ENCODE measurements at places on chromosomes 6 and 20.

GRCh38 chr6:141326426-141326825, 806.3 kb upstream of the GJE1 start:
- DNase-seq, result no peak

DNA sequence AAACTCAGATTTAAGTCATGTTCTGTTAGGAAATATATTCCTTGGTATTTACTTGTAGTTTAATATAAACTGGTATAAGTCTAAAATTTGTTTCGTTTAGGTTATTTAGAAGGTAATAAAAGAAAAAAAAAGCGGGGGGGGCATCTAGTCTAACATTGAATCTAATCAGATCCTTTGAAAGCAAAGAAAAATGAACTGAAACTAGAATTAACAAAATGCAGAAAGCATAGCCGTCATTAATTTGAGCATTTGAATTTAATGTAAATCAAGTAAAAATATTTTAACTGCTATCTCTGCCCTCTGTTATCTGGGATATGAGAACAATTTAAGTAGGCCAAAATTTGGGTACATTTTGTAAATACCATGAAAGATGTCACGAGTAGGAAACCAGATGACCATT, 54.1 kb downstream of the SNX9 start:
- DNase-seq, result no peak

DNA sequence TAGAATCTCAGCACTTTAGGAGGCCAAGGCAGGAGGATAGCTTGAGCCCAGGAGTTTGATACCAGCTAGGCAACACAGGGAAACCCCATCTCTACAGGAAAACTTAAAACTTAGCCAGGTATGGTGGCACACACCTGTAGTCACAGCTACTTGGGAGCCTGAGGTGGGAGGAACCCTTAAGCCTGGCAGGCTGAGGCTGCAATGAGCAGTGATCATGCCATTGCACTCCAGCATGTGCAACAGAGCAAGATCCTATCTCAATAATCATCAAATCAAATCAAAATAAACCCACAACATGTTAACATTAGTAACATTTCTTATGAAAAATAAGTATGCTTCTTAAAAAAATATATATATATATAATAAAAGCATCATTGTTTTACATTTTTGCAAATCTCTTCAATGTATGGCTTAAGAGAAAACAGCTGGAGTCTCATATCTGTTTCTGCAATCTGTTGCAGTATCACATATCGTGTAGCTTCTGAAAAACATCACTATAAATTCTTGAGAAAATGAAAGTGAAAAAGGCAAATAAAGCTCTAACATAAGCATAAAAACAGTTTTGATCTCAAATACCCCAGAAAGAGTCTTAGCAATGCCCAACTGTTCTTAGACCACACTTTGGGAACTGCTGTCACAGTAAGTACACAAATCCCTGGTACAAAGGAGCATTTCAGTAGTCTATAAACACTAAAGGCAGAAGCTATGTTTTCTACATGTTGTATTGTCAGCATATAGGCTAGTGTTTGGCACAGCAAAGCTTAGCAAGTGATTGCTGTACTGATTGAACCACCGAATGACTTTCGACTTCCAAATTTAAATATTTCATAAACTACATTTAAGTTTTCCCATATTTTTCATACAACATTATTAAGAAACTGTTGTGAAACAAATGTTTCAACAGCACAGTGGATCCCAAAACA, 8.0 kb downstream of the MMUT start:
- DNase-seq, result no peak

- DNase-seq, result no peak
Measured at GRCh38 chr6:113171882-113172281, 685.3 kb upstream of the MARCKS start.

GRCh38 chr6:66993272-66993671, 1286.2 kb upstream of the EYS start:
- DNase-seq, result no peak

GRCh38 chr6:88866856-88867255, 96.6 kb downstream of the RNGTT start:
- no peak for DNase-seq

DNA sequence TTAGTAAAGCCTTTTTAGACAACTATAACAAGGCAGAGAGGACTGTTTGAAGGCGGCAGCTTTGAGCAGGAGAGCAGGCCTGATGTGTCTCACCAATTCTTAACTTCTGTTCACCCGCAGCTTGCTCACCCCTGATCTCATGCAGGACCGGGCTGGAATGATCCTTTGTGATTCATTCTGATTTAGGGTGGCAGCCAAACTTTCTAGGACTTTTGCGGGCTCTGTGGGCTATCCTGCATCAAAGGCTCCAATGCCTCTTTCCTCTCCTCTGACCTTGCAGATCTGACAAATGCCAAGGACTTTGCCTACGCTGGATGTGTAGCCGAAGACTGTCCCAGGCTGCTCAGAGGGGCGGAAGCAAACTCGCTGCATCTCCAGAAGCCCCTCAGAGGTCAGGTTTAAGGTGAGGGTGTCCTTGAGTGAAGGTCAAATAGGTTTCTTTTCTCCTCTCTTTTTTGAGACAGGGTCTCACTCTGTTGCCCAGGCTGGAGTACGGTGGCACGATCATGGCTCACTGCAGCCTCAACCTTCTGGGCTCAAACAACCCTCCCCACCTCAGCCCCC, 72.3 kb downstream of the VEGFA start:
- no peak for DNase-seq

GRCh38 chr20:12316794-12317193, 399.1 kb downstream of the BTBD3 start:
- DNase-seq, result no peak

- DNase-seq, result no peak
Measured at GRCh38 chr6:166450167-166450873, 67.6 kb upstream of the MPC1 start.

DNA sequence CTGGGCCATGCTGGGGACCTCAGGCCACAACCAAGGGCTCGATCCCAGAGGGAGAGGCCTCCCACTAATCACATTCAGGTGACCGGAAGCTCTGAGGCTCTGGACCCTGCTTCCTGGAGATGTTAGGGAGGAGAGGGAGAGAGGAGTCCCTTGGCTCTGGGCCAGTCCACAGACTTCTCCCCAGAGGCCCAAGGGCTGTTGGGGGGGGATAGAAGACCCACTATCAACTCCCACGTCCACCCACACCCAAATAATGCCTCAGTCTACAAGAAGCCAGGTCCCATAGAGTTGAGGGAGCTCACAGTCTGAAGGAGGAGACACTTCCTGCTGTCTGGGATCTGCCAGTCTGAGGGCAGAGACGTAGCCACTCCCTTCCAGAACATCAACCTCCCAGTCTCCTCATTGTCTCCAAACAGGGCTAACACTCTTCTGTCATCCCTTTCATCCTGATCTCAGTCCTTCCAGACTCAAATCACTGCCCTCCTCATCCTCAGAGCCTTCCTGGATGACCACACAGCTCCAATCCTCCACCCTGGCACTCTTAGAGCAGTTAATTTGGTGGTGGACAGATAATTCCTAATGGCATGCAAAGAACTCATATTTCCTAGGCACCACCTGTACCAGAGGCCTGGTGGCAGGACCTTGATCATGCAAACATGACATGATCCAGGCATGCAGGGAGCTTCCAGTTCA, 69.9 kb downstream of the MRPL14 start:
- no peak for DNase-seq

DNA sequence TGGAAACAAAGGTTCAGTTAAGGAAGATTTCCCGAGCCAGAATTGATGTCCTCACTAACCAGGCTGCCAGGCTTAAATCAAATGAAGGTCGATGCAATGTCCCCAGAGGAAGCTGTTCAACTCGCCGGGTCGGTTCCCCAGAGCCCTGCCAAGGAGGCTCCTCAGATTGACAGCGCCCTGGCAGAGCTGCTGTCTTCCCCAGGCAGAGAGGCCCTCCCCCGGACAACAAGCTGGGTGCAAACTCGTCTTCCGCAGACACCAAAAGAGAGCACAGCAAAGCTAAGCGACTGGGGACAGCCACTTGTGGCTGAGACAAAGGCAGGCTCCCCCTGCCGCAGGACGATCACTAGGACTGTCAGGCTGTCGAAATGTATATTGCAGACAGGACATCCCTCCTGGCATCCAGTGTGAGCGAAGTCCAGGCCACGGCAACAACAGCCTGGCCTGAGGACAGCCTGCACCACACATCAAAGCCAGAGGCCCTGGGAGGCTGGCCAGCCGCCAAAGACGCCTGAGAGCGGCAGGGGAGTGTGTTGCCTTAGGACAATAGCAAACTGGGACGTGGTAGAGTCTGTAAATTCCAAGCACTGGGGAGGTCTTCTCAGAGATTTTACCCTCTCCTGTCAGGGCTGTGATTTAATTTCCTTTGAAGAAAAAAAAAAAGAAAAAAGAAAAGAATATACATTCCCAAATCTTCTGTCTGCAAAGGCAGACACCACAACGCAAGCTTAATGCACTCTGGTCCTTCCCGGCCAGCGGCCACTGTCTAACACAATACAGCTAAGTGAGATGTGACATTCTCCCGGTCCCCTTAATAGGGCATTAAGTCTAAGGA, 99.1 kb downstream of the HIVEP2 start:
- no peak for DNase-seq

- DNase-seq, result no peak
Measured at GRCh38 chr6:33724102-33725023, 12.9 kb upstream of the UQCC2 start.

- no peak for DNase-seq
Measured at GRCh38 chr6:28215425-28215824, 9.7 kb upstream of the ZSCAN9 start.

- no peak for DNase-seq
Measured at GRCh38 chr20:62860391-62860923, 1.2 kb downstream of the TCFL5 start.

- DNase-seq, result no peak
Measured at GRCh38 chr6:45469663-45470062, 91.9 kb upstream of the SUPT3H start.

- DNase-seq, result no peak
Measured at GRCh38 chr20:21705575-21706260, at the start of gene PAX1. TSS of gene PAX1 (plus strand) at chr20:21705664. CDS start at chr20:21705713, 49 bp downstream.

DNA sequence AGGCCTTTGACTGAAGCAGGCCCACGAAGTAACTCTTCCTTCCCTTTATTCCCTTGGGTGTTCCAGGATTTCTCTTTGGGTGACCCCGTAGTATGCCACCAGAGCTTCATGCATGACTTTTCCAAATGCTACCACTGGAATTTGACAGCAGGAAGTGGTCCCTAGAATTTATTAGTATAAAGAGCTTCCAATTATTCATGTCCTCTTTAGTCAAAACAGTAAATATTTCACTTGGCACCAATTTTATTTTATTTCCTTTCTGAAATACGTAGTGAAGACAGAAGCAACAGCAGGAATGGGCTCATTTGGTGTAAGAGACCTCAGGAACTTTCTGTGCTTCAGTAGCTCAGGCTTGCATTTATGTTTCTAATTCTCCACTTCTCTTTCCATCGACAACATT, 151.3 kb downstream of the LCA5 start:
- DNase-seq, result no peak

- DNase-seq, result no peak
Measured at GRCh38 chr6:390914-391558, 516 bp upstream of the IRF4 start.

GRCh38 chr6:111410371-111410770, 72.6 kb downstream of the REV3L start:
- no peak for DNase-seq

GRCh38 chr20:60101201-60101890, 143.1 kb downstream of the CDH26 start:
- DNase-seq, result no peak

GRCh38 chr6:6577735-6578134, 10.8 kb upstream of the LY86 start:
- no peak for DNase-seq

- no peak for DNase-seq
Measured at GRCh38 chr20:48823476-48823875, 4.3 kb downstream of the PREX1 start.

DNA sequence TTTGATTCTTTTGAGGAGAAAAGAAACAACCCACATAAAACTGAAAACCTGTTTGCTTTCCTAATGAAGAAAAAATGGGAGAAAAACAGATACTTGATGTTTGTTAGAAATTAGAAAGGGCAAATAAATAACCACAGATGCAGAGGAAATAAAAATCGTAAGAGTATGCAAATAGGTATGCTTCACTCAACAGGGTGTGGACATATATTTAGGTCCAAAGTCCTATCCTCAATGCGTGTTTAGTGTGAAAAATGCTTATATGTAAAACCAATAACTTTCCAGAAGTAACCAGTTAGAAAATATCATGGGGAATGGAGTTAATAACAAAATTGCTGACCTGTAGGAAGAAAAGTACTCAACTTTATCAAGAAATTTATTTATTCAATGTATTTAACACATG, 135.7 kb downstream of the TOX2 start:
- no peak for DNase-seq

- DNase-seq, result no peak
Measured at GRCh38 chr20:37971561-37972127, 61.6 kb downstream of the TTI1 start.

DNA sequence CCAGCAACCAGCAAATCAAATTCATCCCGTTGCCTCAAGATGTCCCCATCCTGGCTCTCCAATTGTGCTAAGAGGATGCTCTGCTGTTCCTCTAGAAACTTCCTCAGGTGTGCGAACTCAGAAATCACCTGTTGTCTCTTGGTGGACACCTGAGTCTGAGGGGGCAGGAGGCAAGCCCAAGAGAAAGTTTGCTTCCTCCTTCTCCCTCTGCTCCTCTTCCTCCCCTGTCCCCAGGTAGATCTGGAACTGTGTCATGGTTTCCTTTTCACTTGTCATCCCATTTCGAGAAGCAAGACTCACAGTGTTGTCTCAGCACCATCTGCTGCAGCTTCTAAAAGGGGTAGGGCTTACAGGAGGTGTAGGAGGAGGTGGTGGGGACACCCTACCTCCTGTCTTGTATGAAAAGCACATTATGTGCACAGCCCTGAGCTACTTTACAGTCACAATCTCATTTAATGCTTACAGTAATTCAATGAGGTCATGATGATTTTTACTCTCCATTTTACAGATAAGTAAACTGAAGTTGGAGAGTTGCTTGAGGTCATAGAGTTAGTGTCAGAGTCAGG, 2.5 kb downstream of the TRIM10 start:
- DNase-seq, result no peak

- no peak for DNase-seq
Measured at GRCh38 chr20:4959592-4959991, 41.7 kb downstream of the SLC23A2 start.

- no peak for DNase-seq
Measured at GRCh38 chr20:50447817-50448216, 62.4 kb upstream of the PTPN1 start.

DNA sequence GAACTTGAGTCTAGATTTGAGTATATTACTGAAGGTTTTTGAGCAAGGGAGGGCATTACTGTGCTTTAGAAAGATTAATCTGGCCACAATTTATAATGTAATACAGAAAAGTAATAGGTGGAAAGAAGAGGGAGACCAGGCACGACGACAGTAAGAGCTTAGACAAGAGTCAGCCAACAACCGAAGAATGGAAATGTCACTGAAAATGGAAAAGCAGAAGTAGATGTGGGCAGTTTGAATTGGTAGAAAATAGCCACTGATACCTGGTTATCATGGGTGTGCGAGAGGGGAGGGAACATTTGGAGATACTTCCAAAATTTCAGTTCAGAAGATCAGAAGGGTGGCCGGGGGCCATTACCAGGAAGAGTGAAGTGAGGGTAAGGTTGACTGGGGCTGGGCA, 339.1 kb downstream of the UTRN start:
- DNase-seq, result no peak

GRCh38 chr6:38057994-38058393, 238.5 kb downstream of the ZFAND3 start:
- no peak for DNase-seq
